ENCODE measurements at places on chromosomes 16 and 17.
A peak's percentile ranks its signal among the peaks of the same experiment; 100 is the strongest.

- no peak for DNase-seq
These were observed 926 bp downstream of the MYH10 start for GRCh38 chr17:8629371-8630226.

DNA sequence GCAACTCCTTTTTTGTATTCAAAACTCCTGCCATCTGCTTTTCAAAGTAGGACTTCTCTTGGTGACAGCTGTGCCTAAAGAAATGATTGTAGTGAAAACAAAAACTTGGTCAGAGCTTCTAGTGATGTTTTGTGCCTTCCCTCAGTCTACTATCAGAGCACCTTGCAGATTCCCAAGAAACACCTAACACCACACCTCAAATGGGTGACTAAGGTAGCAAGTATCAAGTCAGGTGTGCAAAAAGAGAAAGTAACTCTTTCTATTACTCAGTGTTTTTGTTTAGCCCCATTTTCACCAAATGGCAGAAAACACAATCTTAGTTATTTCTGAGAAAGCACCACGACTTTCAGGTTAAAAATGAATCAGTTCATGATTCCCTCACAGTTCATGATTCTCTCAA lies 2.0 kb upstream of the PMFBP1 start:
- no peak for DNase-seq

DNA sequence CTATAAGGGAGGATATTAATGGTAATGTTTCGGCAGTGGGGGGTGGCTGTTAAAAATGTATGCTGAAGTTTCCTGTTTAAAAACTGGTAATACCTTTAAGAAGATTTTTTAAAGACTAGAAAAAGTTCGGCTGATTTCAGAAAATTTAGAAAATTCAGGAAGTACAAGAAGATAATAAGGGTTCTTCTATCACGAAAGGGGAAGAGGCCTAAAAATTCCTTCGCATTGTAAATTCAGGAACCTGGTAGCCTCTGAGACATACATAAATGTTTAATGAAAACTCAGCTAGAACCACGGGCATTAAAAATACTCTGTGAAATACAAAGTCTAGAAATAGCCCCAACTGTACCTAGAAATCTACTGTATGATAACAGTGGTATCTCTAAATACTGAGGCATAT lies 181.2 kb downstream of the PARN start:
- DNase-seq: no peak

DNA sequence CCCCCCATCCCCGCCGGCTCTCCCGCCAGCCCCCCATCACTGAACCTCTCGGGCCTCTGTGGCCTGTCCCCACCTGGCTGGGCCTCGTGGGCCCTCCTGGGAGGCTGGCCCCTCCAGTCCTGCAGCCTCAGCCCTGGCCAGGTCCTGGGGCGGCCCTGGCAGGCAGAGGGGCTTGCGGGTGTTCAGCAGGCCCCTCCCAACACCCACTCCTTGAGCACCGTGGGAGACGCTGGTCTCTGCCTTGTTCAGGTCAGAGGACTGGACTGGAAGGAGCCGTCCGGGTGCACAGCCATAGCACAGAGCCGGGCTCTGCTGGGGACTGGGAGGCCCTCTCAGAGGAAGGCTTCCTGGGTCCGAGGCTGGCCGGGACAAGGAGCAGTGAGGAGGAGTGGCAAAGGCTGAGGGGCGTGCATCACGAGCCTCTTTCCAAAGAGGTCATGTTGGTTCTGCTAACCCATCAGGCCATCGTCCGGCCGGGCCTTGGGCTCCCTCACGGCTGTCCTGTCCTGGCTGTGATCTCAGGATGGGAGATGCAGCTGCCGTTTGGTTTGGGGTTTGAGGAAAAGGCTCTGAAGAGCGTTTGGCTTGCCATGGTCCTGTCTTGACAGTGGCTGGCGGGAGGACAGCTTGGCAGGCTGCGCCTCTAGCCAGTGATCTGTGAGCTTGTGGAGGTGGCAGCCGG lies 6.3 kb upstream of the PABPN1L start:
- DNase-seq: no peak

- peak; percentile 53 for DNase-seq
These were observed 46.2 kb downstream of the TUBD1 start for GRCh38 chr17:59846394-59847165.

DNA sequence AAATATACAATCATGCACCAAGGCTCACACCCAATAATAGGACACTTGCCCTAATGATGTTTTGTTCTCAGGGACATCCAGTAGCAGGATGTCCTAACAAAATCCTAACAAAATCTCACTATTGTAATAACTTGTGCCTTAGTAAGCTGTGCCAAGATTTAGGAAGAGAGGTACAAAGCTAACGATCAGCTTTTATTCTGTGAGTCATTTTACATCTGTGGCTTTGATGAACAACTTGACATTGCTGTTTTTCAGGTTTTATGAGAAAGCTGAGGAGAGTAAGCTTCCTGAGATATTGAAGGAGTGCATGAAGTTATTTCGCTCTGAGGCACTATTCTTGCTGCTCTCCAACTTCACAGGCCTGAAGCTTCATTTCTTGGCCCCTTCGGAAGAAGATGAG lies 18.9 kb downstream of the OGFOD1 start:
- no peak for DNase-seq

GRCh38 chr16:53999841-54000240 lies 286.7 kb downstream of the IRX3 start:
- no peak for DNase-seq
